CD4-positive, alpha-beta T cell treated with Interleukin-1 beta for 1 hour (primary cell): ENCODE measurements at places on chromosomes 1 and 21.

GRCh38 chr21:38918607-38919346 lies 113.0 kb downstream of the ETS2 start:
- DNase-seq, result no peak

GRCh38 chr1:234955107-234955731 lies 173.4 kb downstream of the TOMM20 start:
- peak; percentile 54 for DNase-seq

DNA sequence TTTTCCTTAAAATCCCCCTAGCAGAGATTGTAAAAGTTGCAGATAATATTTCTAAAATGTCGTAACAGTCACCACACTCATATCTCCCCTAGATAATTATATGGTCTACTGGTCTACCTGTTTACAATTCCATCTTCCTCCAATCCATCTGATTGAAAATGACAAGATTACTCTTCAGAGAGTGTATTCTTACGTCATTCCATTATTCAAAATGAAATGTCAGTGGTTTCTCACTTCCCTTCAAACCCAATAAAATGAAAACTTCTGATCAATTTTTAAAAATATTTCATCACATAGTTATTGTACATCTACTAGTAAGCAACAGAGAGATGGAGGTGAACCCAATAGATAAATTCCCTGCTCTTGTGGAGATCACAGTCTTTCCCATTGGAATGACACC lies 202.2 kb upstream of the C8B start:
- DNase-seq, result no peak

GRCh38 chr1:178371933-178372388 lies 124.8 kb downstream of the CLEC20A start:
- DNase-seq, result no peak

GRCh38 chr21:41497788-41498187 lies 10.2 kb downstream of the TMPRSS2 start:
- no peak for DNase-seq

DNA sequence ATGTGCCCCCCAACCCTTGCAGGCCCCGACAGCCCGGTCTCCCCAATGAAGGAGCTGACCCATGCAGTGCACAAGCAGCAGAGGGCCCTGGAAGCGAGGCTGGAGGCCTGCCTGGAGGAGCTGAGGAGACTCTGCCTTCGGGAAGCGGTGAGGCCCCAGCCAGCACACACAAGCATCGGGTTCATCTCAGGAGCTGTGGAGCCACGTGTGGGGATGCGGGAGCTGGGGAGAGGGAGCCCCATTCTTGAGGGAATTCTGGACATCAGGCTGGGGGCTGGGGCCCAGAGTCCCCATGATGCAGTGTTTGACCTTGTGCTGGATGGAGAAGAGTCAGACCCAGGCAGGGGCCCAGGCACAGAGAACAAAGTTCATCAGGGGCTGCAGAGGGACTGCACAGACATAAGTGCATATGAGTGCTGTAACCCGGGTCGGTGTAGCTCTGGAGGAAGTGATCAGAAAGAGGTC lies 4.8 kb downstream of the INAVA start:
- no peak for DNase-seq

DNA sequence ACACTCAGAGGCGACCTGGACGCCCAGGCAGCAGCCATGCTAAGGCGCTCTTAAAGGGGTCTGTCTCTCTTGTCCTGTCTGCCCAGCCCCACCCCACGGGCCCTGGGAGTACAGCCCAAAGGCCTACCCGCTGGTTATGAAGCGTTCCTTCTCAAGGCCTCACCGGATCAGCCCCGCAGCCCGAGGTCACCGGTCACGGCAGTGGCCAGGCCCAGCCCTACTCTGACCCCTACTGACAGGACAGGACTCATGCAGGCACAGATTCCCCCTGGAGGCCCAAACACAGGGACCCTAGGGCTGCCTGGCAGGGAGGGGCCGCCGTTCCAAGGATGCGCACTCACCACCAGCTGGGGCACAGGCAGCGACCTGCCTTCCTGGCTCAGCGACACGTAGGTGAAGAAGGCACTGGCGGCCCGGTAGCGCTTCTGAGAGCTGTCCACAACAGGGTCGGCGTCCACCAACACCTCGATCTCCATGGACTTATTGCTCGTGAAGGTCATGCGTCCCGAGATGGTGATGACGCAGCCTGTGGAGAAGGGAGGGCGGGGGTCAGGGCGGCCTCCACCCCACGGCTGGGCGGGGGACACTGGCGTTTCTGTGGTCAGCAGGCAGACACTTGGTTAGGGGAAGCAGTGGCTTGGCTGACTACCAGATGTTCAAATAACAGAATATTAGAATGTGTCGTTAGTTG lies 20.0 kb upstream of the GPR153 start:
- no peak for DNase-seq

DNA sequence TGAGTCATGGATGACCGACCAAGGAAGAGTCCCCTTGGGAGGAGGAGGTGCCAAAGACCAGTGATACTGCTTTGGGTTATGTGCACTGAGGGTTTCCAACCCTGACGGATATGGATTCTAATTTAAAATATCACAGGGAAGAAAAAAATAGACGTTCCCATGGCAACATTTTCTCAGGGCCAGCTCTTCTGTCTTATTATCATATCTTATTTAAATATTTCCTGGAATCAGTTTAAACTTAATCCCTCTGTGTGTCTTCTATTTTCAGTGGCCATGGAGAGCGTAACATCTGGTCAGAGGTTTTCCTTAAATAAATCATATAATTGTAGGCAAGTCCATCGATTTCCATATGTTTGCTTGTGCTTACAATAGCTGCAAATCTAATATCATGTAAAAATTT lies 205.4 kb upstream of the FMN2 start:
- DNase-seq, result no peak

DNA sequence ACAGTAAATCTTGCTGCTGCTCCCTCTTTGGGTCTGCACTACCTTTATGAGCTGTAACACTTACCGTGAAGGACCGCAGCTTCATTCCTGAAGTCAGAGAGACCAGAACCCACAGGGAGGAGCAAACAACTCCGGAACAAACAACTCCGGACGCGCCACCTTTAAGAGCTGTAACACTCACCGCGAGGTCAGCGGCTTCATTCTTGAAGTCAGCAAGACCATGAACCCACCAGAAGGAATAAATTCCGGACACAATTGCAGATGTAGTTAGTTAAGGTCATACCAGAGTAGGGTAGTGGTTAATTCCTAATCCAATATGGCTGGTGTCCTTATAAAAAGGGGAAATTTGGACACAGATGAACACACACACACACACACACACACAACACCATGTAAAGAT lies 37.7 kb downstream of the VTCN1 start:
- DNase-seq, result no peak

DNA sequence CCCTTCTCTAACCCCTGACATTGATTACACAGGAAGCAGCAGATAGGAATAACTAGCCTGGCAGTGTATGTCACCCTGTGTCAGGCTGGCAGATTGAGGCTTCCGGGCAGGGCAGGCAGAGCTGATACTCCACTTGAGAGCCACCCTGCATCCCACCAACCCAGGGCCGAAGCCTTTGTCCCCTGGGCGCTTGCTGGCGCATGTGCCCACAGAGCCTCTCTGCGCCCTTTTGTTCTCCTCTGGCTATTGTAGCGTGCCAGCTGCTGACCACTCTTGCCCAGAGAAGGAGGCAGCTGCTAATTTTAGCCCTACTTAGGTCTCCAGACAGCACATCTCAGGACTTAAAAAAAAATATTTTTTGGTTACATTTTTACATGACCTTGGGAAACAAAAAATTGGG lies 304.9 kb downstream of the HHAT start:
- DNase-seq, result no peak

DNA sequence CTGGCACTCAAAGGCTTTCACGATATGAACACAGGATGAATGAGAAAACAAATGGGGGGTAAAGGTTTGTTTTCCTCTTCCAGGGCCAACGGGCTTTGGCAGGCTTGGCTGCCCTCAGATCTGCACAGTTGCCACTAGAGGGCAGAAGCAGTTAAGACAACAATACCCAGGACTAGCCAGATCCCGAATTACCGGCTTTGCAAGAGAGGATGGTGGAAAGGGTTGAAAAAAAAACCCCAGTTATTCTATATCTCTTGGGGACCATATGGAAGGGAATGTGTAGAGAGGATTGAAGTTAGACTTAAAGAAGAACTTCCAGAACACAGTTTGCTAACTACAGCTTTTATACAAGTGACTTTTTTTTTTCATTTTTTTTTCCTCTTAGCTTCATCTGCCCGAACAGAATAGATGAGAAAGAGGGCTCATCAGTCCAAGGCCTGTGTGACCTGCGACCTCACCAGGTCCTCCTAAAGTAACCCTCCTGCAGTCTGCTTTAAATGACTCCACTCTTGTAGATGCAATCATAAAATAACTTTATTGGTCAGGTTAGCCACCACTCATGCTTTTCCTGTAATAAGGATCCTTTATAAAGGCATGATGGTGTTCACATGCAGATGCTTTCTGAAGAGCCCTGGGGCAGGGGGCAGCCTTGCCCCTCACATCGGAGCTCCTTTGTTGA lies 10.7 kb downstream of the FMOD start:
- DNase-seq, result peak; percentile 69

GRCh38 chr1:53737648-53738204 lies 1.2 kb downstream of the GLIS1 start:
- DNase-seq, result no peak

- DNase-seq, result no peak
Observed at GRCh38 chr21:26956216-26956615, 10.7 kb downstream of the ADAMTS5 start.

GRCh38 chr1:12083766-12084165 lies 20.7 kb downstream of the TNFRSF8 start:
- no peak for DNase-seq

DNA sequence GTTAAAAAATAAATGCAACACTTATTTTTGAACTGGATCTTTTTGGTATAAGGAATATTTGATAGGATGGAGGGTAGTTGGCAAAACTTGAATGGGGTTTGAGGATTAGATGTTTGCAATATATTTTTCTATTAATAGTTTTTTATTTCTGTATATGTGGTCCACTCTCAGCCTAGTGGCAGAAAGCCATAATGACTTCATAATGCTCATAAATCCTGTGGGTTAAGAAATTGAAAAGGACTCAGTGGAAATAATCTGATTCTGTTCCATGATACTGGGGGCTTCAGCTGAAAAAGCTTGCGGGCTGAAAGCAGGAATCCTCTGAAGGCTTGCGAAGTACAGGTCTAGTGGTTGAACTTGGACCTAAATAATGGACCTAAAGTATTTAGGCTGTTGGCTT lies 1028.6 kb upstream of the PRMT6 start:
- no peak for DNase-seq

- no peak for DNase-seq
Observed at GRCh38 chr1:12711536-12711935, 4.4 kb upstream of the AADACL3 start.

DNA sequence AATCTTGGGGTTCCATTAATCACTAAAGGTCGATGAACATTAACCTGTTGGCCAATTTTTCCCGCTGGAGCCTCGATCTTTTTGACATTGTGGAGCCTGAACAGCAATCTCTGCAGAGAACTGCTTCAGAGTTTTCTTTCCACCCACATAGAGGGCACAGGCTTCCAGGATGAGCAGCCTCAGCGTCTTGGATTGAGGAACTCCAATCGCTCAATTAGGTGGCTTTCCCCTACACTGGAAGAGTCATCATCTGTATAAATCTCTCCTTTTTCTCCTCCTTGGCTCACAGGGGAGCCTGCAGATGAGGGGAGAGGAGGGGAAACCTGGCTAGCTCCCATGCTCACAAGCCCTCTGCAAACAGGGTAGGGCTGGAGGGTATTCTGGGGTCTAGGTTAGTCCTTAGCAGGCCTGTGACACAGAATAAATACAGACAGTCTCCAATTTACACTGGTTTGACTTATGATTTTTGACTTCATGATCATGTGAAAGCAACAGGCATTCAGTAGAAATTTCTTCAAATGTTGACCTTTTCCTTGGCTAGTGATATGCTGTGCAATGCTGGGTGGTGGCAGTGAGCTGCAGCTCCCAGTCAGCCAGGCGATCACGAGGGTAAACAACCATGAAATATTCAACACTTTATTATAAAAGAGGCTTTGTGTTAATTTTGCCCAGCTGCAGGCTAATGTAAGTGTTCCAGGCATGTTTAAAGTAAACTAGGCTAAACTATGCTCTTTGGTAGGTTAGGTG lies 80.8 kb downstream of the PGBD5 start:
- DNase-seq, result no peak

DNA sequence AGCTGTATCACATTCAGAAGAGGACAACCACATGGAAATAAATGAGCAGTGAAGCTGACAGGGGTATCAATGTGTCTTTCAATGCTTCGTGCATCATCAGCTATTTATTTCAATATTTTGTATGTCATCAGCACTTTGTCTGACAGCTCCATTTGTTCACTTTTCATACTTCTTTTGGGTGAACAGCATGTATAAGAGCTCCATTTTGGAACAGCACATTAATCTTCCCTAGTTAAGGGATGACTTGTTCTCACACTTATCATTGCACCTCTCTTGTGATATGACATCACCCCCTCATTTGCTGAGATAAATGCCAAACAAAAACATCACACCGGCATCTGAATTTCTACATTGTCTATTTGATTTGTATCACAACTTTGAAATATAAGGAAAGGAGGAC lies 190.6 kb upstream of the SAMSN1 start:
- no peak for DNase-seq

DNA sequence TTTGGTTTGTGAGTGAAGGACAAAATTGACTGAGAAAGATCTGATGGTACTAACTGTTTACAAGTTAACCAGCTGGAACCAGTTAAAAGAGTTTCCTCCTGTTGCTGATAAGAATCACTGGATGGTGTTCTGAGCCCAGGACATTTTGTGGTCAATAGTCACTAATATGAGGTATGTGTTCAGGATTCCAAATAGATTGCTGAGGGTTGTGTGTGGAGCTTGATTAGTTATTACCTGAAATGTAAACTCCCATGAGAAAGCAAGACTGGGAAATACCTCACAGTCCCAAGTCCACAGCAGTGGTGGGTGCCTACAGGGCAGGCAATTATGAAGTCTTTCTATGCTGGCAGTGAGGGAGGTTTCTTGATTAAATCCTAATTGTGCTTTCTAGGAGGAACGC lies 164.6 kb downstream of the DNM3 start:
- no peak for DNase-seq

DNA sequence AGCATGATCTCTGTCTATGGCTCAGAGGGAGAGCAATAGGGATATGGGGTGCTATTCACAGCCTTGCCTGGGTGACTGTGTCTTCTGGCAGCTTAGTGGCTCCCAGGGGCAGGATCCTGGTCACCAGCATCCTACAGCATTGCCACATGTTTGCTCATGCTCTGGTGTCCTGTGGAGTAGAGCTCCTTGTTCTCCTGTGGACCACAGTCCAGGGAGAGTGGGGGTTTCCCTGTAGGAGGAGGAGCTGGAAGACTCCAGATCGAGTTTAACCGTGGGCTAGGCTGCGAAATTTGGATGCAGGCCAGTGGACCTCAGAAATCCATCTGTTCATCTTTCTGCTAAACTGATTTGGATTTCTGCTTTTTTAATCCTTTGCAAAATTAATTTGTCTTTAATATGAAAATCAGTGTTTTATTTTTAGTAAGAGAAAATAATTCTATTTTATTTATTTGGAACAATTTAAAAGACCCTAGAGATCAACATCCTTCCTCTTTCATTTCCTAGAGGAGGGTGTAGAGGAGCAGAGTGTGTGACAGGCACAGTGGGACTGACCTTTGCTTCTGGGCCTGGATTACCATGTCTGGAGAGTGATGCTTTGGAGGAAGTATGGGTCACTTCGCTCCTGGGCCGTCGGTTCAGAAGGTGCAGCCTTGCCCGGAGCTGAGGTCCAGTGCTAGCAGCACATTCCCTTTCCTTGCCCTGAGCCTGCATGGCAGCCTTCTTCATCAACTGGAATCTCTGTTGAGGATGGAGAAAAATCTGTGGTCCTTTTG lies 17.4 kb downstream of the ADARB1 start:
- no peak for DNase-seq

GRCh38 chr1:25650289-25650576 lies 33.6 kb downstream of the MAN1C1 start:
- no peak for DNase-seq
